ENCODE measurements at places on chromosomes 5 and 9.
A peak's percentile ranks its signal among the peaks of the same experiment; 100 is the strongest.

DNA sequence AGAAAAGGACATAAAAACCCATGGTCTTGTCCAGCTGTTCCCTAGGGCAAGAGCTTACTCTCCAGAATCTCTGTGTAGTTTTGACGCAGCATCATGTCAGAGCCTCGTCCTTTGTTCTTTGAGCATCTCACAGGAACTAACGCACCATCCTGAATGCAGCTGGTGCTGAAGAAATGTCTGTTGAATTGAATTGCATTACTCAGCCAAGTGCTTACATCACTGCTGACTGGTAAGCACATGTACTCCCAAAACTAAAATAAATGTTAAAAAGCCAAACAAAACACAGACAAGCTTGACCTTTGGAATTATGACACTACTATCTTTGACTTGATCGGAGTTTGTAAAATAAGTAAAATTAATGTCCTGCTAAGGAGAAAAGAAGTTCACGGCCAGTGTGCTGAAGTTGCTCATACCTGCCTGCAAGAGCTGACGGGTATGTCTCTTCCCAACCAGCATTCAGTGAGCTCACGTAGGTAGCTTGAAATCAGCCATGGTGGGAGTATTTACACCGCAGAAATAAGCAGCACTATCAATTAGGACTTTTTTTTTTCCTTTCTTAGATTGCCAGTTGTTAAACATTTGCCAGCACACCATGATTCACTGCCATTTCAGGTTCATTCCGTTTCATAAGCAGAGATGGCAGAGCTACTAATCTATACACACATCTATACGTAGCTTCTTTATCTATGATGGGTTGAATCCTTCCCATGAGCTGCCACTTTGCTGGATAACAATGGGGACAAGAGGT is 310.6 kb upstream of the MSX2 start:
- DNase-seq: no peak

DNA sequence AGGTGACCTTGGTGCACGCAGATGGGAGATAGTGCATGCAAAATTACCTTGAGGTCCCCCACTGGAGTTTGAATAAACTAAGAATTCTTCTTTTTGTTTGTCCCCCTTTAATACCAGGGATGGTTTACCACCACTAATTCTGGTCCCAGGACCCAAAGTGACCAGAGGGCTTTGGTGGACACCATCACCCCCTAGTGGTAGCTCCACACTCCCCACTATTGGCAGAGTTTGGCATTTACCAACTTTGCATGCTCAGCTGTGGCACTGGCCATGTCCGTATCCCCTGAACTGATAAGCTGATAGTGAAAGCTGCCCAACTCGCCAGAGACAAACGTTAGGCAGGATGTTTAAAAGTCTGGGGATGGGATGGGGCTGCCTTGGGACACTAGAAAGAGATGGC is 3.3 kb downstream of the ASTN2 start:
- DNase-seq: peak; percentile 29

GRCh38 chr9:82117026-82117811 is 128.6 kb downstream of the SPATA31D1 start:
- no peak for DNase-seq

DNA sequence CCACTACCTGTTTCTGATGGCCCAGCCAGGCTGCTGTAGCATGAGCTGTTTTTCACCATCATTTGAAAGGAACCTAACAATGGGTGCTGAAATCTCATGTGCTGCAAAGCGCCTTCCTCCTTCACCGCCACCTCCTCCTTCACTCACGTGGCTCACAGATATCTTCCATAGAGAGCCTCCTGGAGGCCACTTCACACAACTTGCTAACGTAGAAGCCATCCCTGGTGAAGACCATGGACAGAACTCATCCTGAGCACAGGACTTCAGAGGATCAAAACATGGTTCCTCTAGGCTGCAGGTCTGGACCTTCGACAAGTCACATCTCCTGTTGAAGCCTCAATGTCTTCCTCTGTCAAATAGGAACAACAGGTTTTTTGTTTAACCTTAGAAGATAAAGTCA is 155.5 kb upstream of the RAD23B start:
- no peak for DNase-seq

DNA sequence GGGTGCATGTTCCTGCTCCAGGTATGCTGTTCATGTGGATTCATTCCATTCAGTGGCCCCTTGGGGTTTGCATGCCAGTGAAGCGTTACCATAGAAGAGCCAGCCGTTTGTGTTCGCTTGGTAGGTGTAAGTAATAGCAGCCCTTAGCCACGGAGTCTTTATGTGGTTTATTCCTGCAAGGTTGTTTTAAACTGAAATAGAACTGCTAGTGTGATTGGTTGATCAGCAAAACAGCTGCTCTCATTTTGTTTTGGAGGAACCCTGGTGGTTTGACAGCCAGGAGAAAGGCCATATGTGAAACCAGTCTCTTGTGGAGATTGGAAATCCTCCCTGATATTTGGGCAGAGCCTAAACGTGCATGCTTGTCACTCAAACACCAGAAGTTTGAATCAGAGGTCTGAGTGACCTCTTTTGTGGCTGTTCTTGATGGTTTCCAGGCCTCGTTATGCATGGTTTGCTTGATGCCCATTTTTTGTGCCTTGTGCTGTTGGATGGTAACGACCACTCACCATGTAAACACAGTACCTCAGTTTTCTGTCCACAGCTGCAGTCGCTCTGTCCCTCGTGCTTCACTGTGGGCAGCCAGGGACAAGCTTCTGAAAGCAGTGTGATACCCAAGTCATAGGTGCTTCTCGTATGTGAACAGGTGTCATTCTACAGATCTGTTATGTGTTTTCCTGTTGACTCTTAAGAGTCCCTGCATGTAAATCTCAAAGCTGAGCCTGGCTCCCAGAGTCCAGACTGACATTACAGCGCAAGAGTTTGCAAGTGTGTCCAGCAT is 58.3 kb upstream of the NXNL2 start:
- no peak for DNase-seq

GRCh38 chr9:5953743-5954707 is 61.4 kb downstream of the RANBP6 start:
- peak; percentile 23 for DNase-seq

DNA sequence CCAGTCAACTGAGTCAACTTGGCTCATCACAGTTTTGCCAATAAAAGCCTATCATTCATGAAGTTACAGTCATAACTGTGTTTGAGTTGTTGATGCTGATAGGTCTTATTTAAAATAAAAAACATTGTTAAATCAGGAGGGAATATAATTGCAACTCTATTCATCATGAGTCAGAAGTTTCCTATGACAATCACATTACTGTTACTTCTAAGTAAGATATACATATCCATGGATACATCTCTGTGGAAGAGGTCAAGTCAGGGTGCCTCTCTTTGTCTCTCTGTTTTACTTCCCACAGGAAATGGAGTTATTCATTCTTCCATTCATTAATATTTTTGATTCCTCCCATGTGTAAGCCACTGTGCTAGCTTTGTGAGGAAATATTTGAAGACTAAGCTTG is 2015.4 kb upstream of the WWC1 start:
- no peak for DNase-seq

DNA sequence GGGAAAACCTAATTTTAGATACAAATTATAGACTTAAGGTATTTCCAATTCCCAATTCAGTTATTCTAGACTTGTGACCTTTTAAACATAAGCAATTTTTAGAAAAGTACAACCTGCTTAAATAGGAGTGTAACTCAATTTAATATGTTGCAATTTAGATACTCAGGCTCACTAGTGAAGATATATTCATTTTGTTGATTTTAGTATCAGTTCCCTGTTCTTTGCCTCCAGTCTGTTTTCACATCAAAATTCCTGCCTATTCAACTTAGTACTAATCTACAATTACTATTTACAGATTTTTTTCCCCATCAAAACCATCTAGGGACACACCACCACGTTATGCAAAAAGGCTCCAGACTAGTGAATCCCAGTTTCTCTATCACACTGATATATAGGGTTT is 30.4 kb downstream of the PWWP2A start:
- no peak for DNase-seq

- no peak for DNase-seq
Measured at GRCh38 chr5:155258161-155258560, 244.6 kb downstream of the KIF4B start.

DNA sequence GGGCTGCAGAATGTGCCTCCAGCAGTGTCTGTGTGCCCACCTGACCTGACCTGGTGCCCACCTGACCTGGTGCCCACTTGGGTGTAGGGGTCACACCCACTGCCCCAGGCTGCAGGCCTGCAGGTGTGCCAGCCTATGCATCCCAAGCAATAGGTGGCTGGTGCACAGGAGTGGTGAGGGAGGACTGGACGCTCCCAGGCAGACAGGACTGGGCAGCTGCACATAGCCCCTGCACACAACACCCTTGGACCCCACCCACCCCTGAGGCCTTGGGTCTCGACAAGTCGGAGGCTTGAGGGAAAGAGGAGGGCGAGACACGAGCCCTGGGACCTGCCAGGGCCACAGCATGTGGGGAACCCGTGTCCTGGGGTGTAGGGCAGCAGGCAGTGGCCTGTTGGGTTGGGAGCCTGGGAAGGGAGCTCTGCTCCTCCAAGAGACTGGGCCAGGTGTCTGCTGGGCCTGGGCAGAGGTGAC is 10.8 kb upstream of the NRARP start:
- no peak for DNase-seq

- no peak for DNase-seq
Measured at GRCh38 chr9:137423514-137424291, 510 bp downstream of the NOXA1 start.

DNA sequence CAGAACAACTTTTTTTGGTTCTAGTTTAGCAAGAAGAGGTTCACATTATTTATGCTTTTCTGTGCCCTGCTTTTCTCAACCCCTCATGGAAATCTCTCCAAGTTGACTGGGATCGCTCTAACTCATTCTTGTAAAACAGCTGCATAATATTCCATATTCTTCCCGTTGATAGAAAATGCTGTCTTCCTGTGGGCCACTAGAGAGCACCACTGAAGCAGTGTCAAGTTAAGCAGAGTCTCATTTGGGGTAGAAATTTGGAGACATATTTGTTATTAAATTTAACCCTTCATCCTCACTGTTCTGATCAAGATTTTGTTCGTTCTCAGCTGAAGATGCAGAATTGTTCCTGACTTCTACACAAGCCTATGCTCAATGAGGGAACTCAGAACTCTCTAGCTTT is 140.1 kb downstream of the CEMIP2 start:
- no peak for DNase-seq

DNA sequence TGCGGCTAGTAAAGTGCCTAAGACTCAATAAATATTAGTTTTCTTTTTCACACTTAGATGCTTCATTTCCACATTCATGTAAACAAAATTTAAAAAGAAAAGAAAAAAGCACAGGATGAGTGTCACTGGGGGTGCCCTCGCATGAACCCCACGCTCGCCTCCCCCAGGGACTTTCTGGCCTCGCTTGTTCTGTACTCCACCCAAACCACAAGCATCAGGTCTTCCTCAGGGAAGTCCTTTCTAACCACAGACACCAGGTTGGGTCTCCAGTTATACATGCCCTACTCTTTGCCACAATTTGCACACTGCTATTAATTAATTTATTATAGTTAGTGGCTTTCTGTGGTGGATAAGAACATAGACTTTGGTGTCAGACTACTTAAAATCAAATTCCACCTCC is 92.4 kb downstream of the RORB start:
- no peak for DNase-seq

DNA sequence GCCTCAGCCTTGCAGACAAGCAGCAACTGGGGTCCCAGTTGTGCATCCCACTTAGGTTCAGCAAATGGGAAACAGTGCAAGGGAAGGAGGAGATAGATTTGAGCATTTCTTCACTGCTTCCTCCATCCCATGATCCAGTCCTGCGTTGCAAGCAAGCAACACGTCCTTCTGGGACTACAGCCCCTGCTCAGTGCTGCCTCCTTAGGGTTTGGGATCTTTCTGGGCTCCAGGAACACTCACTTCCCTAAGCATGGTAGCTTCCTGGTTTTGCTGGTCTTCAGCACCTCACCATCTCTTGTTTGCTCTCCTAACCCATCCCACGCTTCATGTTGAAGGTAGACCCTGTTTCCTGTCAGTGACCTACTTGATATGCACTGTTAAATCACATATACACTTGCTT is 444.7 kb downstream of the MED10 start:
- DNase-seq: no peak

DNA sequence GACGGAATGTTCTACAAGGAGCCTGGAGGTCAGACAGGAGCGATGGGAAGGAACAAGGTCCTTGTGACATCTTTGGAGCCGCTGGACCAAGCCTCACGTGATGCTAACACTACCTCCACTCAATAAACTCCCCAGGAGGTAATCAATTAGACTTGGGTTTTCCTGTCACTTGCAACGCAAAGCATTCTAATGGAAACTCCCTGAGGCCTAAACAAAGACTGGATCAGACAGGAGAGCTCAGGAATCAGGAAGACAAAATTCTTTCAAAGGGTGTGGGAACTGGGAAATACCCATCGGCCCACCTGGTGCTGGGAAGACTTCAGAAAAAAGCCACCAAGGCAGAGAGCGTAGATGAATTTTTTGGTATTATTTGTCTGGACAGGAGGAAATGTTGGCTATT is 22.3 kb upstream of the UNC5A start:
- no peak for DNase-seq

DNA sequence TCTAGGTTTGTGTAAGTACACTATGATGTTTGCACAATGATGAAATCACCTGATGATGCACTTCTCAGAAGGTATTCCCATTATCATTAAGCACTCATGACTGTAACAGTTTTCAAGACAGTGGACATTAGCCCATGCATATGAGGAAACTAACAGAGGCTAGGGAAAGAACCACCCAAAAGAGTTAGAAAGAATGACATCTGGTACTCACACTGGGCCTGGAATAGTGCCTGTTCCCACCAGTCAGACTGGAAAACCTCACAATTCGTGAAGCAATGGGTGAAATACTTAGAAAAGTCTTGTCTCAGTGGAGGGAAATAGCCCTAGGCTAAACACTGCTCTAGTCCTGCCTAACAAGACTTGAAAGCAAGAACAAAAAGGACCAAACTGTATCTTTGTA is 117.4 kb upstream of the GDNF start:
- DNase-seq: no peak

- no peak for DNase-seq
Measured at GRCh38 chr5:126104951-126105350, 318.3 kb upstream of the GRAMD2B start.

GRCh38 chr9:99762470-99762869 is 59.2 kb upstream of the NR4A3 start:
- no peak for DNase-seq

DNA sequence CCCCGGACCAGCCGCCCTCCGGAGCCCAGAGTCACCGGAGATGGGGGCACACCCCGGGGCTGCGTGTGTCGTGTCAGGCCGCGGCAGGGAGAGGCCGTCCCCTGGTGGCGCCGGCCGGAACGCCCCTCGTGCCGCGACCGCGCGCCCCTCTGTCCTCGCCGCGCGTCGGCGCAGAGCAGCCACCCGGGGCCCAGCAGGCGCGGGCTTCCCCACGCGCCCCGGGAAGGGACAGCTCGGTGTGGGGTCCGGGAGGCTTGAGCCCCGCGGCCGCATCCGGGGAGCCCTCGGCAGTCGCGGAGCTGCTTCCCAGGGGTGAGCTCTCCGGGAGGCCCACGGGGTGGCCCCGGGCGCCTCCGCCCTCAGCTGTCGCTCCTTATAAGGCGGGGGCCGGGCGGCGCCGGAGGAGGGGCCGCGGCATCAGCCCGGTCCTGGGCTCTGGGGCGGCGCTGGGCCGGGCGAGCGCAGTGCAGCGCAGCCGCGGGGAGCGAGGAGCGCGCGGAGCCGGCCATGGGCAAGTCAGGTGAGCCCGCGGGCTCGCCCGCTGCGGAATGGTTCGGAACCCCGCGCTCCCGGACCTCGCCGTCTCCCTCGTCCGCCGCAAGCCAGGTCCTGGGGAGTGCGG is at the start of gene GLIPR2:
Gene GLIPR2 (plus strand): TSS at position 462 of the 622 bp plus-strand sequence. CDS start 46 bp downstream, at position 508.
- peak; percentile 69 for DNase-seq

All from NCI-H1930 (cell line).